ENCODE measurements at places on chromosomes 16 and 17. TPM values are rescaled to one million over a fixed set of nuclear protein-coding genes. Genes with fewer than 3 reads are reported as not detected.

ZACN gene
- total RNA-seq: not detected

POLR2A gene
- total RNA-seq: 84.8 TPM

NOTUM gene
- total RNA-seq: not detected

RCVRN gene
- 0.63 TPM for total RNA-seq

HSD17B2 gene
- 5.7 TPM for total RNA-seq

RMI2 gene
- total RNA-seq: 0.72 TPM

HBM gene
- total RNA-seq: not detected

TNFSF13 gene
- 51.1 TPM for total RNA-seq

DLX3 gene
- total RNA-seq: not detected

GRCh38 chr17:10033959-10034358, 128.9 kb upstream of the RCVRN start:
- no peak for DNase-seq

DNA sequence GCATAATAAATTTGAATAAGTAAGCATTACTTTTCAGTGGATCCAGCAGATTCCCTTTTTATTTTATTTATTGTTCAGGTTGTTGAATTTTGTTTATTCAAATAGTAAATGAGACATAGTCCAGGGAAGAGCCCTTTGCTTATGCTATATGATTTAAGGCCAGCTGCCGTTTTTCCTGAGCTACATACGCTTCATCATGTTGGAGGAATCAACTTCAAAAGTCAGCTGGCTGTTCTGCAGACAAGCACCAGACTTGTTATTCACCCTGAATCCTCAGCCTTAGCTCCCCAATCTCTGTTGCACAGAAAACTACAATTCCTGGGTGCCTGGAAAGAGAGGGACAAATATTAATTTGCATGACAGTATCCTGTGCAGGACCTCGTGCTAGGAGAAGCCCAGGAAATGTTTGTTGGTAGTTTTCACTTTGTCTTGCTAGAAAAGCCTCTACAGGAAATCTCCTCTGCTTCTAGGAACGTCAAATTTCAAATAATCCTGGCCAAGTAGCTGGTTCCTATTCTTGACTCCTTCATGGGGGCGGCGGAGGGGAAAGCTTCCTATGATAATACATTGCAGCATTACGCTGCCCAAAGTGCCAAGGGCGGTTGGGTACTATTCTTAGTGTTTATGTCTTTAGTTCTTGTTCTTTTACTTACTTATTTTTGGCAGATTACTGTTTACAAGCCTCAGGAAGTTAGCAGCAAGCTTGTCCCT, 101.6 kb downstream of the PRKCA start:
- DNase-seq: no peak

DNA sequence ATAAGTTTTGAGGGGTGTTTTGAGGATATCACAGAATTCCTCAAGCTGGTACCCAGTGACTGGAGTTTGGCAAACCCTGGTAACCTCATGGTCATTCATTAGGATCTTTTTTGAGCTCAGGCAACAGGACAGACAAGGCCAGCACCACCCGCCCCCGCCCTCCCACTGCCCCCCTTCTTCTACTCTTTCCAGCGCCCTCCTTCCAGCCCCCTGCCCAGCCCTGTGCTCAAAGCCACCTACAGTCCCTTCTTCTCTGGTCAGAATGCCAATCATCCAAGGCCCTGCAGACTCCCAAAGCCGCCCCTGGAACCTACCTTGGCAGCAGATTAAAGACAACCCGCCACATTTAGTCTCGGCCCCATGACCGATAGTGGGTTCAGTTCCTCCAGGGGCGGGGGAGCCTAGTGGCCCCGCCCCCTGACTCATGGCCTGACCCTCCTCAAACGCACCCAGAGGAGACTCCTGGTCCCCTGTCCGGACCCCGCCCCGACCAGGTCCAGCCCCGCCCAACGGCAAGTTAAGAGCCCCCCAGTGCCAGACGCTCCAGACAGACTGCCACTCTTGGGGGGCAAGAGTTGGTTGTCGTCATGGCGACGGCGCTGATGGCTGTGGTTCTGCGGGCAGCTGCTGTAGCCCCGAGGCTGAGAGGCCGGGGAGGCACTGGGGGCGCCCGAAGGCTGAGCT, at the start of gene NAGS:
NAGS (plus strand) TSS at position 546 of the 684 bp plus-strand sequence; CDS start at position 588, 42 bp downstream.
- no peak for DNase-seq

- DNase-seq: no peak
Observed at GRCh38 chr17:20999044-20999573, 43.7 kb downstream of the USP22 start.

DNA sequence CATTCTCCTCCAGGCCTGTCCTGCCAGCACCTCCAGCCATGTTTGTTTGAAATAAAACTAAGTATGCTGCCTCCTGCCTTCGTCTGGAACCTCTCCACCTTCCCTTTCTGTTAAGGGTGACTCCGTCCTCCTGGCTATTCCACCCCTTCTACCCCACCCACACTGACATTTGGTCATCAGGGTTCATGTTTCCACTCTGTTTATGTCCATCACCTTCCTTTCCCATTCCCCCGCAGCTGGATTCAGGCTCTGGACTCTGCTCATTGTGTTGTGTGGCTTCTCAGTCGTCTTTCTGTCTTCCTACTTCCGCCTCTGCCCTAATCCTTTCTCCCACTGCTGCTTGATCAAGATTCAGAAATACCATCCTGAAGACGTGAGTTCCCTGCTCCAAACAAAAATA, 28.6 kb downstream of the EPN2 start:
- DNase-seq: no peak

DNA sequence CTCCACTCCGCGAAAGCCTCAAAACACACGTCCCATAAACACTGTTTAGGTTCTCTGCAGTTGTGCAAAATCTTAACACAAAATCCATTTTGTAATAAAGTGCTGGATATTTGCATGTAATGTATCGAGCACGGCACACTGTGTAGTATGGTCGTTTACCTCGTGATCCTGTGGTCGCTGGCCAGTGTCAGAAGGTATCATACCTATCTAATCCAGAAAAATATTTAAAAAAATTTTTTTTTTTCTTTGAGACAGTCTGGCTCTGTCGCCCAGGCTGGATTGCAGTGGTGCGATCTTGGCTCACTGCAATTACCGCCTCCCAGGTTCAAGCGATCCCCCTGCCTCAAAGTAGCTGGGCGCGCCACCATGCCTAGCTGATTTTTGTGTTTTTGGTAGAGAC, 996 bp downstream of the RPL38 start:
- no peak for DNase-seq

DNA sequence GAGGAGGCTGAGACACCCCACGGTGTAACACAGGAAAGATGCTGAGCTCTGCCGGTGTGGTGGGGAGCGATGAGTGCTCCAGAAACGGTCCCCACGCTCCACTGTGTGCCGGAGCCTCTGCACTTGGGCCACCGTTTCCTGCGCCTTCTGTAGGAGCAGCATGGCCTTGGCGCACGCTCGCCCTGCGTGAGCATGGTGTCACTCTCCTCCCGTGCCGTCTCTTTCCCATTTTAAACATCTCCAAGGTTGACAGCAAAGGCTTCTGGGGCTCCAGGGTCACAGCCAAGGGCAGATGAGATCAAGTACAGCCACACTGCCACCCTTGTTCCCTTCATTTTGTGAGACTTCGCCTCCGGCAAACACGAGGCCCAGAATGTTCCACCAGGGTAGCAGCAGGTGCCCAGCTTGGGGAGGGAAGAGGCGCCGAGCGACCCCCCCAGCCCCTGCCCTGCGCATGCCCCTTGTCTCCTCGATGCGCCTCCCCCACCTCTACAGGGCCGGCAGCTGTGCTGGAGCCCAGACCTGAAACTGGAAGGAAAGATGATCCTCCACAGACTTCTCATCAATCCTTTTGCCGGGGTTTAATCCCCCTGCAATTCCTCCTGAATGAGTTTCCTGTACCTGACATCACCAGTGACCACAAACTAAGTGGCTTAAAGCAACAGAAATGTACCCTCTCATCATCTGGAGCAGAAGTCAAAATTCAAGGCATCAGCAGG, 19.9 kb upstream of the OSGIN1 start:
- DNase-seq: no peak

DNA sequence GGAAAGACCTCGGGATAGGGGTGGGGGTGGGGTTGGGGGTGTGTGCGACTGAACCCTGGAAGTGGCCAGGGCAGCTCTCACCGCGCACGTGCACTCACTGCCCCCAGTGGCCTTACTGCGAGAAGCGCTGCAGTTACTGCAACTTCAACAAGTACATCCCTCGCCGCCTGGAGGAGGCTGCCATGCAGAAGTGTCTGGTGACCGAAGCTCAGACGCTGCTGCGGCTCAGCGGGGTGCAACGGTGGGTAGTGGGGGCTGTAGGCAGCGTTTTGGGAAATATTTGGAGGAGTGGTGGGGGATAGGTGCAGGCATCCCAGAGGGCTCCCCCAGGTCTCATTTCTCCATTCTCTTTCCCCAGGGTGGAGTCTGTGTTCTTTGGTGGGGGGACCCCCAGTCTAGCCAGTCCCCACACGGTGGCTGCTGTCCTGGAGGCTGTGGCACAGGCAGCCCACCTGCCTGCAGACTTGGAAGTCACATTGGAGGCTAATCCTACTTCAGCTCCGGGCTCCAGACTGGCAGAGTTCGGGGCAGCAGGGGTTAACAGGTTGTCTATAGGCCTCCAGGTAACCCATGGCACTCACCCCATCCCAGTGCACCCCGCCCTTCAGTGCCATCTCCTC, 972 bp downstream of the RSAD1 start:
- DNase-seq: no peak

DNA sequence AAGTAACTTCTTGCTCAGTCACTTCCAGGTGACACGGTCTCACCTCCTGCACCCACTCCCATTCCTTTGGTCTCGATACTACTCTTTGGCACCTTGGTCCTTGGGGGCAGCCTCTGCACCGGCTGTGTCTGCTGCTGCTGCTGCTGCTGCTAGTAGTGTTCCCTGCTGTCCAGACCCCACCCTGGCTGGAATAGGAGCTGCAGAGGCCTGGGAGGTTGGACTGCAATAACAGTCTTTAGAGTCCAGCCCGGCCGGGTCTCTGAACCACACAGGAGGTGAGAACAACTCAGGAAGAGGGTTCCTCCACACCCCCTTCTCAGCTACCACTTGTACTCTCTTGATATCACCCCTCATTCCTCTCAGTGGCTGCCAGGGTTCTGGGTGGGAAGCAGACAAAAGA, 231.1 kb upstream of the NLRP1 start:
- no peak for DNase-seq

DNA sequence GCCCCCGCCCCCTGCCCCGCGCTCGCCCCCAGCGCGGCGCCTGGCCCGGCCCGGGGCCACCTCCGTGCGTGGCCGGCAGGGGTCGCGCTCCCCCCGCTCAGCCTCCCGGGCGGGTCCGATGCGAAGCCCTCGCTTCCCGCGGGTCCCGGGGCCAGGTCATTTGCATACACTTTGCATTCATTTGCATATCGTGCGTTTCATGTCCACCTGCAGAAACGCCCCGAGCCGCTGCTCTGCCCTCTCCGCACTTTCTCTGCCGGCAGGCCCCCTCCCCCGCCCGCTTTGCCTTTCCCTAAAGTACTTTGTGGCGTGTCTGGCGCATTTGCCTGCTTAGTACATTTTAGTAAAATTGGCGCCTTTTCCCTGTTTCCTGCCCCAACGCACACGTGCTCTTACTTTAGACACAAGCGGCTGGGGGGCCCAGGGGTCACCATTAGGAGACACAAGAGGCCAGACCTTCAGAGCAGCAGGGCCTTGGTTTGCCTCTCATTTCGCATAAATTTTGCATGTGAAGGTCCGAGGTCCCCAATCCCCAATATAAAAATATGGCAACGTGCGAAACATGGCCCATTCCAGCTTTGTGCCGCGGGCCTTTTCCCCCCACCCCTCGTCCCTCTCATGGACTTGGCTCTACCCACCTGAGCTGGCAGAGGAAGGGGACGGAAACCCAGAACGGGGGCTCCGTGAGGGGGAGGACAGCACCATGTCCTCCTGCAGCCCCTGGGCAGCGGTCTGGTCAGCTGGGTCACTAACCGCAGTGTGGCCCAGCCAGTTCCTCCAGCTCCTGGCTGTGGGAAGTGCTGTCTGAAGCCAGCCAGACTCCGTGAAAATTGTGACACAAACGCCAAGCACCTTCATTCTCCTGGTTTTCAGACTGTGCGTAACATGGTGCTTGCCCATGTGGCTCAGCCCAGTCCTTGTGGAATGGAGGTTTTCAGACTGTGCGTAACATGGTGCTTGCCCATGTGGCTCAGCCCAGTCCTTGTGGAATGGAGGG, 34.8 kb downstream of the CBFA2T3 start:
- no peak for DNase-seq

- DNase-seq: no peak
Observed at GRCh38 chr17:34562387-34562786, 17.0 kb upstream of the TMEM132E start.

GRCh38 chr17:32123782-32124181, 18.5 kb upstream of the RHOT1 start:
- DNase-seq: no peak

DNA sequence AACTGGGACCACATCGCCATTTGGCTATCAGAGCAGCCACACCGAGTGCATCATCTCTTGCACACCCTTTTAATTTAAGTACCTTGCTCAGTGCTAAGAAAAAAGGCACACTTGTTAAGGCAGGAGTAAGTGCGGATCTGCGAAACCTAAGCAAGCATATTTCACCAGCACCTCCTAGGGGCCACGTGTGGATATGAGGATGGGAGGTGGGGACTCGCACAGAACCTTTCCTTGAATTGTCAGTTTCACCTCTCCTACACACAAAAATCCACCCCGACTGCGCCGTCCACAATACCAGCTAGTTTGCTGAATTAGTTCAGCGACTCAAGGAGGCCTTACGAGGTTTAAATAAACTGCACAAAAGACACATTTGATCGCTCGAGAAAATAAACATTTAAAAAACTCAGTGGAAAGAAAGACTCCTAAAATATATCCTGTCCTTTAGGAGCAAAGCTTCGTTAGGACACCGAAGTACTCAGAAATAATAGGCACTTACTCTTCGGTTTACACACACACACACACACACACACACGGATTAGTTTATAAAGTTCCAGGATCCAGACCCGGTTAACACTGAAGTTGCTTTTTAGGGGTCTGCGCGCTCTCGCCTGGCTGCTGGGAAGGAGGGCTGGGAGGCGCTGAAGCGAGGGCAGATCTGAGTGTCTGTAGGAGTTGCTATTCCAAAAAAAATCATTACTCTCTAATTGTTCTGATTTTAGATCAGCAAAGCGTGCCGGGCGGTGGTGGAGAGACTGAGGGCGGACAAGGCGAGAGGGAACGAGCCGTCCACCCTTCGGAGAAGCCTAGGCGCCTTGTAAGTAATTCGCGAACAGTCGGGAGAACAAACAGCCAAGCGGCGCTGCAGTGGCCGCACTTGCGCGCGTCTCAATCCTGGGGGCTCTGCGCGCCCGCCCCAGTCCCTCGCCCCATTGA, 1.0 kb upstream of the KCNJ2 start:
- no peak for DNase-seq

- DNase-seq: peak; percentile 33
Observed at GRCh38 chr16:77289331-77289809, 90.2 kb downstream of the SYCE1L start.

GRCh38 chr16:85862476-85863383, 36.2 kb upstream of the IRF8 start:
- no peak for DNase-seq
